Activated CD4-positive, alpha-beta memory T cell treated with anti-CD3 and anti-CD28 coated beads, Interleukin-2, amount 10 ng/mL, durations not matched to agents 7 days and 5 days (primary cell): ENCODE measurements at places on chromosomes 12 and 14. TPM values are rescaled to one million over a fixed set of nuclear protein-coding genes. Genes with fewer than 3 reads are reported as not detected.

ACACB gene
- 12.2 TPM for total RNA-seq

GRCh38 chr12:91994208-91994797 lies 151.3 kb downstream of the BTG1 start:
- peaks cover 11% of the 10 kb centered on the region for H3K4me1 ChIP-seq
- H3K4me3 ChIP-seq, result no peak overlapping the region
- DNase-seq, result no peak
- no peak overlapping the region for H3K27ac ChIP-seq
- H3K36me3 ChIP-seq, result peaks cover 11% of the 10 kb centered on the region

- H3K27ac ChIP-seq, result no peak overlapping the region
- no peak for DNase-seq
- H3K4me3 ChIP-seq, result no peak overlapping the region
- H3K4me1 ChIP-seq, result no peaks in the 10 kb centered on the region
- peaks cover 2% of the 10 kb centered on the region for H3K27me3 ChIP-seq
These were observed 41.0 kb downstream of the GSC start for GRCh38 chr14:94728950-94729349.

- no peaks in the 10 kb centered on the region for H3K36me3 ChIP-seq
- H3K27me3 ChIP-seq, result no peaks in the 10 kb centered on the region
- no peak for DNase-seq
- H3K27ac ChIP-seq, result no peak overlapping the region
- H3K4me3 ChIP-seq, result no peak overlapping the region
- no peaks in the 10 kb centered on the region for H3K4me1 ChIP-seq
These were observed 129.8 kb downstream of the PTPRB start for GRCh38 chr12:70507442-70507841.

GRCh38 chr14:67746927-67747326 lies 45.2 kb downstream of the RDH12 start:
- peaks cover 7% of the 10 kb centered on the region for H3K4me1 ChIP-seq
- H3K27me3 ChIP-seq, result peaks cover 2% of the 10 kb centered on the region
- H3K27ac ChIP-seq, result no peak overlapping the region

GRCh38 chr14:71138448-71139293 lies 231.4 kb downstream of the PCNX1 start:
- peaks cover 47% of the 10 kb centered on the region for H3K4me1 ChIP-seq
- no peaks in the 10 kb centered on the region for H3K27me3 ChIP-seq
- H3K36me3 ChIP-seq, result no peaks in the 10 kb centered on the region

- H3K27ac ChIP-seq, result no peak overlapping the region
- no peaks in the 10 kb centered on the region for H3K36me3 ChIP-seq
- no peak overlapping the region for H3K4me3 ChIP-seq
- no peaks in the 10 kb centered on the region for H3K27me3 ChIP-seq
These were observed 29.0 kb upstream of the MED13L start for GRCh38 chr12:116306506-116306905.

DNA sequence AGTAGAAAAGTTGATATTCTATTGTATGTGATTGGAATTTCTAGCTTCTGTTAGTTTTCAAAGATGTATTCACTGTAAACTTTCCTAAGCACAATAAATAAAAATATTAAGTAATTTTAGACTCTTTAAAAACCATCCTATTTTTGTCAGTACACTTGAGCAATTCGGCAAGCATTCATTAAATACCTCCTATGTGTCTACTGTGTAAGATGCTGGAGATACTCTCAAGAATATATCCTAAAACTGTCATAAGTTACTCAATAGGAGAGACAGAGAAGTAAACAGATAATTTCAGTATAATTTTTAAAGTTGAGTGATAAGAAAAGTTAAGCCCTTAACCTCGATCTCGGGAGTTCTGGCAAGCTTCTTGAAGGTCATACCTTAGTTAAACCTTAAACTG lies 46.1 kb downstream of the FANCM start:
- peaks cover 16% of the 10 kb centered on the region for H3K36me3 ChIP-seq
- H3K27me3 ChIP-seq, result no peaks in the 10 kb centered on the region
- no peak overlapping the region for H3K4me3 ChIP-seq

DNA sequence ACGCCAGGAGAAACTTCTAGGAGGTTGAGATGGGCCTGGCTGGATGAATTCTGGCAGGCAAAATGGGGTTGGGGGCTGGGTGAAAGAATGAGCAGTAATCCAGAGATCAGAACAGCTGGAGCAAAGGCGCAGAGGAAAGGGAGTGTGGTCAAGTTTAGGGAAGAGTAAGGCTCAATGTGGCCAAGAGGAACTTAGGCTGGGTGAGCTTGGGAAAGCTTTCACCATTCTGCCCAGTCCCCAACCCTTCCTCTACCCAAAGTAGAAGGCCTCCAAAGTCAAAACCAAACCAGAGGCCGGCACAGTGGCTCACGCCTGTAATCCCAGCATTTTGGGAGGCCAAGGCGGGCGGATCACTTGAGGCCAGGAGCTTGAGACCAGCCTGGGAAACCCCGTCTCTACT lies 10.2 kb upstream of the RABGGTA start:
- no peak for DNase-seq
- H3K4me3 ChIP-seq, result no peak overlapping the region
- H3K4me1 ChIP-seq, result peaks cover 22% of the 10 kb centered on the region
- no peaks in the 10 kb centered on the region for H3K36me3 ChIP-seq
